ENCODE measurements at places on chromosomes 7 and 10.

DNA sequence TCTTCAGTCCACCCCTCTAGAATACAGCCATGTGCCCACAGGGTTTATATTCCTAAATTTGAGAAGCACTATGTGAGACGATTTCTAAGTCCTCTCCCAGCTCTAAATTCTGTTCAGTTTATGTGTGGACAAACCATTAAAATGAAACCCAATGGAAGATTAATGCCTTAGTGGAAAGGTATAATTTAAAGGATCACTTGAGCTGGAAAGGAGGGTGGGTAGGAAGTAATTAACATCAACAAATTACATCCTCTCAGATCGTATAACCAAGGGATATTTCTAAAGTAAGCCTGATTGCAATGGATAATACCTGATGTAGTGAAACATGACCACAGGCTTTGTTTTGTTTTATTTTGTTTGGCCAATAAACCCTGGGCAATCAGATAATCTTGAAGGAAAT, 511.0 kb upstream of the COBL start:
- no peak for DNase-seq

GRCh38 chr7:23713285-23714149, 3.5 kb downstream of the STK31 start:
- DNase-seq = no peak

DNA sequence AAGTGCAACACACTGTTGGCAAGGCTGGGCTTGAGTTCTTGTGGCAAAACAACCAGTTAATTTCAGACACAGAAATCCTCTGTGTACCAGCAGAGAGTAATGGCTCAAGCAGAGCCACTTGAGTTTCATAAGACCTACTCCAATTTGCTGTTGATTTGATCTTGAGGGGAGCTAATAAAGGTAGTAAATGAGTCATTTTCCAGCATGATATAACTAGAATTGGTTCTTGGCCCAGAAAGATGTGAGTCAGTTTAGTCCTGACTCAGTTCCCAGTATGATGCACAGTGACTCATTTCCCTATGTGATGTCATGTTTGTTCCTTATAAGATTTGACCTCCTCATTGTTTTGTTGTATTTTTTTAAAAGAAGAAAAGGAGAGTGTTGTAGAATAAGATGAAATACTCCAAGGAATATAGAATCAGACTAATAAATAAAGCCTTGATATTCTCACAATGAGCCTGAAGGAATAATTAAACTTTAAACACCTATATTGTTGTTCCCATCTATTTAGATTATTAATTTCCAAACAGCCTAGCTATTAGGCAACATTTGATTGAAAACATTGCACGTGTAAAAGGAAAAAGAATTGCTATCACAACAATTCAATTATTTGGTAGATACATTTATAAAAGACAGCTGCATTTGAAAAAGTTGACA, 186.2 kb downstream of the REEP3 start:
- DNase-seq = no peak

- DNase-seq = peak; percentile 1
Measured at GRCh38 chr10:27153845-27154193, 365 bp downstream of the YME1L1 start.

- DNase-seq = no peak
Measured at GRCh38 chr7:23472956-23473843, 2.9 kb upstream of the IGF2BP3 start.

DNA sequence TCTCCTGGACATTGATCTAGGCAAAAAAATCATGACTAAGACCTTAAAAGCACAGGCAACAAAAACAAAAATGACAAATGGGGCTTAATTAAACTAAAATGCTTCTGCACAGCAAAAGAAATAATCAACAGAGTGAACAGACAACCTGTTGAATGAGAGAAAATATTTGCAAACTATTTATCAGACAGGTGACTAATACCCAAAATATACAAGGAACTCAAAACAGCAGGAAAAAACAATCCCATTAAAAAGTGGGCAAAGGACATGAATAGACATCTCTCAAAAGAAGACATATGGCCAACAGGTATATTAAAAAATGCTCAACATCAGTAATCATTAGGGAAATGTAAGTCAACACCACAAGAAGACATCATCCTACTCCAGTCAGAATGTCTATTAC, 166.8 kb downstream of the MTERF1 start:
- no peak for DNase-seq

GRCh38 chr10:36717118-36717517, 408.3 kb upstream of the ANKRD30A start:
- DNase-seq = no peak

GRCh38 chr10:95181726-95182125, 12.3 kb upstream of the ACSM6 start:
- no peak for DNase-seq

GRCh38 chr7:143318661-143319060, 2.8 kb downstream of the CLCN1 start:
- no peak for DNase-seq

GRCh38 chr7:86867163-86867762, 192.2 kb downstream of the ELAPOR2 start:
- DNase-seq = no peak

GRCh38 chr10:132670546-132671227, 115.3 kb downstream of the NKX6-2 start:
- no peak for DNase-seq

DNA sequence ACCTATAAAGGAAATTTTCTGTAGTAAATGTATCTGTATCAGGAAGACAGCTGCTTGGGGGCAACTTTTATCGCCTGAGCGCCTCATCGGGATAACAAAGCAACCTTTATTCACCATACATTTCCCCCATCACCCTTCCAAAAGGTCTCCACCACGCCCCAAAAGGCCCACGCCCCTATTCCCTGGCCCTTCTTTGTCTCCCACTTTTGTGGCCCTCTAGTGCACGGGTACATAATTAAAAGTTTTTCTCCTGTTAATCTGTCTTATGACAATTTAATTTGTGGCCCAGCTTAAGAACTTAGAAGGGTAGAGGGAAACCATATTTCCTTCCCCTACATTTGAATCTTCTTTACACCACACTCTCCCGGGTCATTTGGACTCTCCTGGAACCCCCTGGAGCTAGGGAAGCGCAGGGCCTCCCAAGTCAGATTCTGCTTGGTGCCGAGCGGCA, 625 bp downstream of the RP9 start:
- no peak for DNase-seq

DNA sequence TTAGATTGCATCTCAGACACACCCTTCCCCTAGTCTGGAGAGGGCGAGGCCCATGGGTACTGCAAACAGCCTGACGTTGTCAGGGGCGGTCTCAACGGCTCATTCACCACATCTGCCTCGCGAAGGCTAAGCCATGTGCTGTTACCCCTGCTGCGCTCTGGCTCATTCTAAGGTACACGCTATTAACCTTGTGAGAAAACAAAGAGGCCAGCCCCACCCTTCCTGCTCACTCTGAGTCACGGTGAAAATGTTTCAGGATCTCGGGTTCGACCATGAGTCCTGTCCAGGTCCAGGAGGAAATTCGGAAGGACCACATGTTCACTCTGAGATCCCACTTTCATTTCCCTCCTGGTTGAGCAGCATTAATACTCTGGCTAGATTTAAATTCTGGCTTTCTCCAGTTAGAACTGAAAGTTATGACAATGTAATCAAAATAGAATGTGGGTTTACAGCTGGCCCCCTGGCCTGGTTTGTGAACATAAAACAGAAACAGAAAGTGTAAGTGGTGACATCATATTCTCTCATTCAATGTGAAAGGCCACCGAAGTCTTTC, 55.2 kb downstream of the EGFR start:
- DNase-seq = peak; percentile 1

DNA sequence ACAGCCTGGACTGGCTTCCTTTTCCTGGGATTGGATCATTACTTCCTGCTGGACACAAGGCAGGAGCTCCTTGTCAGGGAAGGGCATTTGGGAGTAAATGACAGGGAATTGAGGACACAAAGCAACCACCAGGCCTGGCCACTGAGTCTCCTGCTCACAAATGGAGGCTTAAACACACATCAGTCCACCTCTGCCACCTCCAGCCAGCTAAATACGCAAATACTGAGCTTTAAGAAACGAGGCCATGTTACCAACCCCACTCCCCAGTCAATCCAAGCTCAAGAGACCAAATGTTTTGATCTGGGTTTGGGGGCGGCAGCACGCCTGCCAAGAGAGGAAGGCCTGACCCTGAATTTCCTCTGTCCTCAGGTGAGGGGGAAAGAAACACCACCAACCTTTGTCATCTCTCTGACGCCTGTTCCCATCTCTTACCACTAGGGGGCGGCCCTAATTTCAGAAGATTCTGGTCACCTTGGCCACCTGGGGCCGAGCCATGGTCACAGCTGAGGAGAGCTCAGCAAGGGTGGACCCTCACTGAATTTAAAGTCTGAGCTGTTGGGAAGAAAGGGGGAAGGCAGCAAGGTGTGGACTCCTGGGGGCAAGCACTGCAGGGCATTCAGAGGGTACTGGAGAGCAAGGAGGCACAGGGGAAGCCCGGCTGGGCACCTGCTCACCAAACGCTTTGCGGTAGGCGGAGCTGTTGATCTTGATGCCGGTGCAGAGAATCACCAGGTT, 16.5 kb downstream of the AIFM2 start:
- DNase-seq = no peak

DNA sequence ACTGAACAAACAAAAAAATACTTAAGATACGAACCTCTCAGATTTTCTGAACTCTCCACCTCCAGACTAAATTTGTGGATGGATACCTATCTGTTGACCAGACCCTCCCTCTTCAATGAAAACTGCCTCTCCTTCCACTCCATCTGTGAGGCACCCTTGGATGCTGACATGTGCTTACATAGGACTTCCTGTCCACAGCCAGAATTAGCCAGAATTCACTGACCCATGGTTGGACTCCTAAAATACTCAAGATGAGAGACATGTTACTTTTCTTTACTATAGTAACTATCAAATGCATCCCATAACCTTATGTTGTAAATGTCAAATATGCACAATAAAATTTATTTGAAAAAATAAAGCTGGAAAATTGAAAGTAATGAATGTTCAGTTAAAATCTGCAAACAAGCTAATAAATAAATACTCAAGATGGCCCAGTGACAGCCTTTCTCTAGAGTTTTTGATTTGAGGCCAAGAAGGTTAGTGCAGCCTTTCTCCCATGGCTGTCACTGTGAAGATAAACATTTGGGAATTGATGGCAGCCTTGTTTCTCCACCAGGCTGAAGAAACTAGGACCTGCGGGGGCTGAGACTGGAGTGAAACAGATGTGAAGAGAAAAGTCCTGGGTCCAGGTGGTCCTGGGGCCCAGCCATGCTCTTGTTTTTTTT, 287.0 kb downstream of the ZEB1 start:
- DNase-seq = no peak

DNA sequence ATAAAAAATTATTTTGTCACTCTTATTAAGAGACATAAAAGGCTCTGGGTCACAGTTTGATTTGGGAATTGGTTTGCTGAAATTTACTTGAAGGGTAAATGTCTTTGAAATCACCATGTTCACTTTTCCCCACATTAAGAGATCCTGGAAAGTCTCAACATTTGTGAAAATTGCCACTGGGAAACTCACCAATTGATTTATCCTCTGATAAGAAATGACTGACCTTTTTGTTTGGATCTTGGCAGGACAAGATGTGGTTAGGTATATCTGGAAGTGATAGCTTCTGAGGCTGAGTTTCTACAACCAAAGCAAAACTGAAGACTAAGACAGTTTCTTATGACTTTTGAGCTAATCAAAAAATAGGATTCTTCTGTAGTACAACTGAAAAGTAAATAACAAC, 107.1 kb upstream of the TMEM106B start:
- DNase-seq = no peak

DNA sequence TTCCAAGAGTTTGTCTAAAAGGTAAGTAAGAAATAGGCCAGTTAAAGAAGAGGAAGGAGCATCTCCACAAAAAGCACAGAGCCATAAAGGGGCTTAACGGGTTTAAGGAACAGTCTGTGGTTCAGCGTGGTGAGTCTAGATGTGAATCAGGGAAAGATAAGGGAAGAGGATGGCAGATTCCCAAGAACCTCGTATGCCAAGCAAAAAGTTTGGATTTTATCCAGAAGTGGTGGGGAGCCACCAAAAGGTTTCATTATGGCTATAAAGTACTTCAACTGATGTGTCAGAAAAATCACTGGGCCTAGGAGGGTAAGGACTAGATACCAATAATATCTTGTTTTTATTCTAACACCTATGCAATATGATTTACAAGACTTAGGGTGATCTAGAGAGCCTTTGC, 161.9 kb upstream of the PTER start:
- DNase-seq = no peak

DNA sequence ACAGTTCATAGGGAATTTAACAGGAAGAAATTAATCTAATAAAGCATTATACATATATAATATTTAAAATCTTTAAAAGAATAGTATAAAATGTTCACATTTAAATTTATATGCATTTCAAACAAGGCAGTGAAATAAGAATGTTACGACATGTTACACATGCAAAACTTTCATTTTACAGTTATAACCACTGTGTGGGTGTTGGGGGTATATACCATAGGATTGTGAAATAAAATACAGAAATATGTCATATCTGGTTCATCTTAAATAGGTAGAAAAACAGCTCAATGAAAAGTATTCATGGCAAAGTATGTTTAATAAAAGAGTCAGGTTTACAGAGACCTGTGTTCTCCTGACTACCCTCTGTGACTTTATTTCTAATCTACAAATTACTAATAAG, 45.6 kb downstream of the CHCHD3 start:
- DNase-seq = no peak

DNA sequence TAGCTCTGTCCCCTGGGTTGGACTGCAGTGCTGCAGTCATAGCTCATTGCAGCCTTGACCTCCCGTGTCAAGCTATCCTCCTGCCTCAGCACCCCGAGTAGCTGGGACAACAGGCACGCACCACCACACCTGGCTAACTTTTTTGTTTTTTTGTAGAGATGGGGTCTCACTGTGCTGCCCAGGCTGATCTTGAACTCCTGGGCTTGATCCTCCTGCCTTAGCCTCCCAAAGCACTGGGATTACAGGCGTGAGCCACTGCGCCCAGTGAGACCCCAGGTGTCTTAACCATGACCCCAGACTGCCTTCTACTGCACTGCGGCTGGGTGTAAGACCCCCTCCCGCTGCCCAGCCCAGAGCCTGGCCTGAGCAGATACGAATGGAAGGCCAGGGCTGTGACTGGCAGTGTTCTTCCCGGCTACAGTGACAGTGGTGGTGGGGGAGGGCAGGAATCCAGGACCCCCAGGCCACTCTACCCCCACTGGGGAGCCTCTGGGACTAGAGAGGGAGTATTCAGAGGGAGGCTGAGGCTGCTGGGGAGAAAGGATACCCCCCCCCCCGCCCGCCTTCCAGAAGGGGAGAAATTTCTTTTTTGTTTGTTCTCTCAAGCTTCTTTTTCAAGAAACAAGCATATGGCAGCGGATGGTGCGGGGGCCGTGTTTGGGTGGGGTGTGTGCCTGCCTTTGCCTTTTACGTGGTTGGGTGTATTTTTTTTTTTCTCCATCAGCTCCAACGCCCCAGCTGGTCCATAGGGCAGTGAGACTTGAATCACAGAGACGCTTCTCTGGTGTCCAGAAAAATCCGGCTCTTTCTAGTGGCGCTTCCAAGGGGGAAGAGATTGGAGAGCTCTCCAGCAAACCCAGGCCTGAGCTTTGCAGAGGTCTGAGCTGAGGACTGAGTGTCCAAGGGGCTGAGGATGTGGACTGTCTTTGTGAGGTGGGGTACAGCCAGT, 36.6 kb downstream of the GTF2IRD1 start:
- DNase-seq = no peak

- no peak for DNase-seq
Measured at GRCh38 chr10:10510179-10510578, 507.5 kb upstream of the CELF2 start.

GRCh38 chr7:116135306-116135705, 75.0 kb upstream of the TES start:
- DNase-seq = no peak

GRCh38 chr10:113019096-113019495, 69.0 kb downstream of the TCF7L2 start:
- DNase-seq = no peak

GRCh38 chr10:112769611-112770370, 180.3 kb upstream of the TCF7L2 start:
- no peak for DNase-seq

All from stimulated activated CD4-positive, alpha-beta T cell treated with anti-CD3 and anti-CD28 coated beads, TNF-alpha, amount 100 ng/mL, for 4 hours (primary cell).